ENCODE measurements at places on chromosomes 11 and 22. TPM values are rescaled to one million over a fixed set of nuclear protein-coding genes. Genes with fewer than 3 reads are reported as not detected.
A peak's percentile ranks its signal among the peaks of the same experiment; 100 is the strongest.

DNA sequence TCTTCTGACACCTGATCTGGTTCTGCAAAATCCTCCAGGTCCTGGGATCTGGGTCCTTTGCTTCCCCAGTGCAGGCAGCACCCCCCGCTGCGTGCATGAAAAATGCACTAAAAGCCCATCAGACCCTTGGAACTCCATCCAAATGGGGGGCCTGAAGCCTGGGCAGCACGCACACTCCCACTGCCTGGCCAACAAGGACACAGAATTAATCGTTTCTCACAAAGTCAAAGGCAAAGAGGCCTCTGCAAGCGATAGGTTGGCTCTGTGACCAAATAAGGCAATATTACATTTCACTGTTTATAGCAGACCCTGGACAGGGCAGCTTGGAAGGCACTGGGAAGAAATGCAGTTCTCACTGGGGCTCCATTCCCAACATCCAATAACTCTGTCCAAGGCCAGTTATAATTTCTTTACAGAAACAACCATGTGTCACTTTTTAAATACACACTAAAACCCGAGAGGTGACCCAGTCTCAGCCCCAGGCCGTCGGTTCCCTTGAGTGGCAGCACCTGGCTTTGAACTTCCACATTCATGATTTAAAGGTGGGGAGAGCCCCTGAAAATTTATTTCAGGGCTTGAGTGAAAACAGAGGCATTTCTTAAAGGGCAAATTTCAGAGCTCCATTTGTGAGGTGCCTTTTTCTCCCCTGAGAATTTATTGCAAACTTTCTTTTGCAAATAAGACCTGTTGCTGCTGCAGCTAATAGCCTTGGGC, 114.4 kb upstream of the ANO1 start:
- peaks cover 6% of the 10 kb centered on the region for H3K4me1 ChIP-seq
- no peaks in the 10 kb centered on the region for H3K36me3 ChIP-seq
- no peak overlapping the region for H3K27ac ChIP-seq
- no peak for DNase-seq
- H3K4me3 ChIP-seq: no peak overlapping the region
- no peaks in the 10 kb centered on the region for H3K27me3 ChIP-seq

DNA sequence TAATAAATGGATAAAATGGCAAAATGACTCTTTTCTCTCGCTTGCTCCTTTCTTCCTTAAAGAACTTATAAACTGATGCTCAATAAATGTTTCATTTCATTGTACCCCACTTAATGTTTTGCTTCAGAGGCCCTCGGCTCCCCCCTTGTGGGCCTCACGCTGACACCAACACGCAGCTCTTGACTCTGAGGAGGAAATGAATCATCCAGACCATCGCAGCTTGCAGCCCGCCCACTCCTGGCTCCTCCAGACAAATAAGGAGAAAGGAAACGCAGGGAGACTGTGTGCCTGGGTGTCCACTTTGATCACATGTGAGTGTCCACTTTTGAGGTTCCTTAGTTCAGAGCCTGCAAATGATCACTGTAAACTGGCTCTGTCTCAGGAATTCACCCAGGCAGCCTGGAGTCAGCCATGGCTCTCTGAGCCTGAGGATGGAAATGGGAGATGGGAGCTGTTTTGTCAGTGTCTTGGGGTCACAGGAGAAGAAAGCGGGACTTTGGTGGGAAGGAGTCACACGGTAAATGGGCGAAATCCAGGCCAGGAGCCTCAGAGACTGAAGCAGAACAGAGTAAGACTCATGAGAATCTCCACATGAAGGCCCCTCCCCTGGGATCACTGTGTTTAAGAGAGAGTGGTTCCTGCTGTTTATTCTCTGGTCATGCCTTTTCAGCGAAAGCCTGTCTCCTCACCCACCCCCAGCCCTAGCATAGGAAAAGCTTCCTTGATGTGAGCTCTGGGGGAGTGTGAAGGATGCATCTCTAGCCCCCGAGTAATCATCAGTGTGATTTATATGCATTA, 96.5 kb downstream of the CWC15 start:
- H3K27me3 ChIP-seq: no peaks in the 10 kb centered on the region
- H3K4me1 ChIP-seq: no peaks in the 10 kb centered on the region
- no peak overlapping the region for H3K4me3 ChIP-seq
- peaks cover 5% of the 10 kb centered on the region for H3K36me3 ChIP-seq
- no peak for DNase-seq

GAL gene
- polyA plus RNA-seq: not detected

DNA sequence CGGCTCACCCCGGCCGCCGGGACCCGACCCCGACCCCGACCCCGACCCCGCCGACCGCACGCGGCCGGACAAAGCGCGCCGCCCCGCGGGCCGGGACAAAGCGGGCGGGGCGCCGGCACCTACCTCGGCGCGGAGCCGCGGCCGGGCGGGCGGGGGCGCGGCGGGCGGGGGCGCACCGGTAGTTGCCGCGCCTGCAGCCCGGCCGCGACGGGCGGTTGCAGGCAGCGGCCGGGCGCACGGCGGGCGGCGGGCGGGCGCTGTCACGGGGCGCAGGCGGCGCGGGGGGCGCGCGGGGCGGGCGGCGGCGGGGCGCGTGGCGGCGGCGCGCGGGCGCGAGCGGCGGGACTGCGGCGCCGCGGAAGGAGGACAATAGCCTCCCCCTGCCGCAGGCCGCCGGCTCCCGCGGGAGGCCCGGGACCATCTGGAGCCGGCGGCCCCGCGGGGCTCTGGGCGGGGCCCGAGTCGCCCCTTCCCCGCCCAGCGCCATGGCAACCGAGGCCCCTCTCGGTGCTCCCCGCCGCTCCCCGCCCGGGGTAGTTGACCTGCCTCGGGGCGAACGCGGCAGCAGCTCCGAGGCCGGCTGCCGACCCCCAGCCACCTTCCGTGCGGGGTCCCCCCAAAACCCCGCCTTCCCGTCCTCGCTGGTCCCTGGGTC, 851 bp downstream of the SPTBN2 start:
- no peaks in the 10 kb centered on the region for H3K36me3 ChIP-seq
- no peak for DNase-seq
- peak overlapping the region; percentile 89 for H3K27ac ChIP-seq
- H3K4me1 ChIP-seq: peaks cover 45% of the 10 kb centered on the region

DNA sequence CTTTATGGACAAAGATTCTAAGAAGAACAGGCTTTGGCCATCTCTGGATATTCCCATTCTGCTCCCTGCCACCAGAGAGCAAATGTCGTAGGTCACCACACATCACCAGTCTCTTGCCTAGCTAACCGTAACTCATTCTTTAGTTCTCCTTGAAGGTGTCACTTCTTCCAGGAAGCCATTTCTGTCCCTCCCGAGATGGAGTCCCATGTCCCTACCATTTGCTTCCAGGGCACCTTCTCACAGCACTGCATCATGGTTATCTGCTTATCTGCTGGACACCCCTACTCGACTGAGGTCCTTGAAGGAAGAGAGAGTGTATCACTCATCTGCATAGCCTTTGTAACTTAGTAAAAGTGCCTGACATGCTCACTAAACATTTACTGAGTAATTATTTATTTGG, 47.6 kb downstream of the FAM83F start:
- H3K4me3 ChIP-seq: no peak overlapping the region
- DNase-seq: no peak
- H3K4me1 ChIP-seq: peaks cover 17% of the 10 kb centered on the region
- H3K27me3 ChIP-seq: no peaks in the 10 kb centered on the region

DNA sequence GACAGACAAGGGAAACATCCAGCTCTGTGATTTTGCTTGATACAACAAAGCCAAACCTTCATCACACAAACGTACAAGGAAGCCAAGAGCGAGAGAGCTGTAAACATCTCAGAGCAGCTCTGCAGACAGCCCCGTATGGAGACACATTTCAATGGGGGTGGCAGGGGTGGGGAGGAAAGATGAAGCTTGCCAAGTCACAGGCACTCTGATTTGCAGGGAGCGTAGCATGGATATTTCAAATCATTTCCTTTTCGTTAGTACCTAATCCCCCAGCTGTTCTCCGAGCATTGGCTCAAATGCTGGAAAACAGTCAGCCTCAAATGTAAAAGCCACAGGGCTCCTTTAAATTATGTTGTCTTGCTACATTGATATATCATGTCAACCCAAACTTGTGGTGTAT, 458.9 kb upstream of the CADM1 start:
- H3K4me1 ChIP-seq: no peaks in the 10 kb centered on the region
- H3K4me3 ChIP-seq: no peak overlapping the region
- peaks cover 2% of the 10 kb centered on the region for H3K27me3 ChIP-seq
- H3K27ac ChIP-seq: no peak overlapping the region

- H3K27ac ChIP-seq: no peak overlapping the region
- DNase-seq: no peak
- no peaks in the 10 kb centered on the region for H3K27me3 ChIP-seq
- no peak overlapping the region for H3K4me3 ChIP-seq
- no peaks in the 10 kb centered on the region for H3K4me1 ChIP-seq
These were observed 43.2 kb upstream of the BLID start for GRCh38 chr11:122159173-122159721.

DNA sequence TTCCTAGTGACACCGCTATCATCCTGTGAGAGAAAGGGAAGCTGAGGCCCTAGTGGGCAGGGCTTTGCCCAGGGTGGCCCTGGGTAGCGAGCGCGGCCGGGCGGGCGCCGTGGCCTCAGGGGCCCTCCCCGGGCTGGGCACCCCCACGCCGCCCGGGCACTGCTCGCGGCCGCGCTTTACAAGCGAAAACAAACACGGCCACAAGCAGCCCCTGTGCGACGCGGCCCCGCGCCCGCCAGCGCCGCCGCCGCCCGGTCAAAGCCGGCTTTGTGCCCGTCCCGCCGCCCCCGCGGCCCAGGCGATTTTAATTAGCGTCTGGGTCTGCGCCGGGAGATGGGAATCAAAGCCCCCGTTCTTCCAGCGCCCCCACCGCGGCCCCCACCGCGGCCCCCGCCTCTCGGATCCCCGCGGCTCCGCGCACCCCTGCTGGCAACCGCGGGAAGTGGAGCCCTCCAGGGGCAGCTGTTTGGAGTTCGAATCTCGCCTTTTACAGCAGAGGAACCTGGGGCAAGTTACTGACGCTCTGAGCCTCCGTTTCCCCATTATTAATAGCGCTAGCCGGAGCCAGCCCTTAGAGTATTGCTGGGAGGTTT, 47.9 kb downstream of the CHRDL2 start:
- H3K36me3 ChIP-seq: no peaks in the 10 kb centered on the region
- H3K4me1 ChIP-seq: peaks cover 7% of the 10 kb centered on the region
- H3K27me3 ChIP-seq: no peaks in the 10 kb centered on the region
- H3K4me3 ChIP-seq: peak overlapping the region; percentile 23
- DNase-seq: no peak

DNA sequence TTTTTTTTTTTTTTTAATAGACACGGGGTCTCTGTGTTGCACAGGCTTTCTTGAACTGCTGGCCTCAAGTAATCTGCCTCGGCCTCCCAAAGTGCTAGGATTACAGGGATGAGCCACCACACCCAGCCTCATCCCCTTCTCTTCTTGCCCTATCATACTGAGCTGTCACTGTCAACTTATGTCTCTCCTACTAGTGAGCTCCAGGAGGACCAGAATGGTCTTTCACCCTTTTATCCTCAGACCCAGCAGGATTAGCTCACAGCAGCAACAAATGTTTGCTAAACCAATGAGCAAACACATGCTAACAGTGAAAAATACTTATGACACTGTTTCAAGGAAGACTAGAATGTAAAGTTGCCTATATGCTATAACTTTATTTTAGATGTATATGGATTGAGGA, 6.4 kb upstream of the NXF1 start:
- H3K27me3 ChIP-seq: no peaks in the 10 kb centered on the region
- no peak overlapping the region for H3K4me3 ChIP-seq
- DNase-seq: no peak
- no peak overlapping the region for H3K27ac ChIP-seq
- peaks cover 3% of the 10 kb centered on the region for H3K36me3 ChIP-seq
- peaks cover 2% of the 10 kb centered on the region for H3K4me1 ChIP-seq

DNA sequence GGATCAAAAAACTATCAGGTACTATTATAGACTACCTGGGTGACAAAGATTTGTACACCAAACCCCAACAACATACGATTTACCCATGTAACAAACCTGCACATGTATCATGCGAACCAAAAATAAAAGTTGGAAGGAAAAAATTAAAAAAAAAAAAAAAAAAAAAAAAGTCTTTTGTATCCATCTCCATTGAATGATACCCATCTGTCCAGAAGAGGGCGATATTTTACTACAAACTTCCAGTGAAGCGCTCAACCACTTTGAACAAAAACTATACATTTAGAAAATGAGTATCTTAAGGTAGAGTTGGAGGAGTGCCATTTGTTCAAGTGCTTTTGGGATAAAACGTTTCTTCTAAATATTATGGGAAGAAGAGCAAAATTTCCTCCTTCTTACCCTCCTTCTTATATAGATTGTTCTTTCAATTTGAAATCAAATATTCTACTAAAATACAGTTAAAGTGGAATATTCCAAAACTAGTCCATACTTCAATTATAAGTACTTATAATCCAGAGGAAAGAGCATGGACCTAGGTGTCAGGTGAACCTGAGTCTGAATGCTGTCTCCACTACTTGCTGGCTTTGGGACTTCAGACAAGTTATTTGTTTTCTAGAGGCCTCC, 23.3 kb downstream of the ARL14EP start:
- no peaks in the 10 kb centered on the region for H3K27me3 ChIP-seq
- no peak overlapping the region for H3K27ac ChIP-seq
- H3K4me1 ChIP-seq: no peaks in the 10 kb centered on the region
- no peaks in the 10 kb centered on the region for H3K36me3 ChIP-seq
- no peak for DNase-seq

HIC2 gene
- 0.51 TPM for polyA plus RNA-seq

GRCh38 chr22:46326066-46326680, 9.3 kb upstream of the TRMU start:
- no peak overlapping the region for H3K4me3 ChIP-seq
- H3K27me3 ChIP-seq: no peaks in the 10 kb centered on the region
- no peak overlapping the region for H3K27ac ChIP-seq
- no peak for DNase-seq

- H3K27me3 ChIP-seq: no peaks in the 10 kb centered on the region
- H3K4me1 ChIP-seq: no peaks in the 10 kb centered on the region
- DNase-seq: no peak
- H3K36me3 ChIP-seq: no peaks in the 10 kb centered on the region
These were observed 15.6 kb upstream of the ARHGAP8 start for GRCh38 chr22:44736581-44737405.

DNA sequence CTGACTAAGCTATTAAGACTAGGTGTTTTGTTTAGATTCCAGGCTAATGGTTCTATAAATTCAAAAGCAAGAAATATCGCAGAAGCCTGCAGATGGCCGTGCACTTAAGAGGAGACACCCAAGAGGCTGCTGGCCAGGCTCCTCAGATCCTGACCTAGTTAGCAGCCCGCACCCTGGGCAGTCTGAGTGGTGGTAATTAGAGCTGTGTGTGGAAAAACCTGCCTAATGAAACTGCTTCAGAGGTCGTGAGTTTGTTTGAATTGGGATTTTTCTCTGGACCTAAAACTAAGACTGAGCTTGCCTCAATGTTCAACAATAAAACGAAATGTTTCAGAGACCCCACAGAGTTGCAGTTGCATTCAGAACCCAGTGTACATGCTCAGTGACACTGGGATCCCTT, 627.7 kb downstream of the OPCML start:
- no peaks in the 10 kb centered on the region for H3K4me1 ChIP-seq
- H3K4me3 ChIP-seq: no peak overlapping the region
- no peak overlapping the region for H3K27ac ChIP-seq
- H3K36me3 ChIP-seq: no peaks in the 10 kb centered on the region
- H3K27me3 ChIP-seq: no peaks in the 10 kb centered on the region

OR6T1 gene
- polyA plus RNA-seq: not detected

NXPE4 gene
- not detected for polyA plus RNA-seq

PKNOX2 gene
- polyA plus RNA-seq: 0.29 TPM

- no peaks in the 10 kb centered on the region for H3K27me3 ChIP-seq
- H3K4me1 ChIP-seq: no peaks in the 10 kb centered on the region
- peaks cover 5% of the 10 kb centered on the region for H3K36me3 ChIP-seq
- no peak for DNase-seq
- no peak overlapping the region for H3K27ac ChIP-seq
These were observed 16.4 kb downstream of the COA4 start for GRCh38 chr11:73860202-73860601.

- no peak for DNase-seq
- no peaks in the 10 kb centered on the region for H3K4me1 ChIP-seq
- H3K36me3 ChIP-seq: no peaks in the 10 kb centered on the region
- no peak overlapping the region for H3K4me3 ChIP-seq
- H3K27ac ChIP-seq: no peak overlapping the region
- no peaks in the 10 kb centered on the region for H3K27me3 ChIP-seq
These were observed 151.9 kb downstream of the CACNA1I start for GRCh38 chr22:39722501-39722900.

Data from liver (tissue), 10 donors.